HCT116 (cell line): ENCODE measurements at places on chromosomes 7 and 10. TPM values are rescaled to one million over a fixed set of nuclear protein-coding genes. Genes with fewer than 3 reads are reported as not detected.

DNA sequence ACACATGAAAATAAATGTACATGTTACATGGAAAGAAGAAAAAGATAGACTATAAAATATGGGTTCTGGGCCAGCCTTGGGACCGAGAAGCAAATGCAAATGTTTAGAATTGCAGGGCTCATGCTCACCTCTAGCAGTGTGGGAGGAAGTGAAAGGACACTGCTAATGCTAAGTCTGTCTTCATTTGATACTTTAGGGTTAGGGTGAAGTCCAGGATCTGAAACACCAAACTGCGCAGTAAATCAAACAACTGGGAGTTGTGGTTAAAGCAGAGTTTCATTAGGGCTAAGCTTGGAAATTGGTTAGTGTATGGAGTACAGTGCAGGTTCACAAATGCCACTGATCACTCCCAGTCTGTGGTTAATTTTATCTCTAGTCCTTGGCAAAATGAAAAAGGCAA lies 73.2 kb upstream of the PDK4 start:
- DNase-seq, result no peak

- DNase-seq, result peak; percentile 67
Observed at GRCh38 chr10:123995461-123996131, 97.8 kb downstream of the CHST15 start.

- DNase-seq, result no peak
Observed at GRCh38 chr7:126803990-126804389, 448.8 kb downstream of the GRM8 start.

- no peak for DNase-seq
Observed at GRCh38 chr7:40918701-40919271, 784.0 kb downstream of the SUGCT start.

DNA sequence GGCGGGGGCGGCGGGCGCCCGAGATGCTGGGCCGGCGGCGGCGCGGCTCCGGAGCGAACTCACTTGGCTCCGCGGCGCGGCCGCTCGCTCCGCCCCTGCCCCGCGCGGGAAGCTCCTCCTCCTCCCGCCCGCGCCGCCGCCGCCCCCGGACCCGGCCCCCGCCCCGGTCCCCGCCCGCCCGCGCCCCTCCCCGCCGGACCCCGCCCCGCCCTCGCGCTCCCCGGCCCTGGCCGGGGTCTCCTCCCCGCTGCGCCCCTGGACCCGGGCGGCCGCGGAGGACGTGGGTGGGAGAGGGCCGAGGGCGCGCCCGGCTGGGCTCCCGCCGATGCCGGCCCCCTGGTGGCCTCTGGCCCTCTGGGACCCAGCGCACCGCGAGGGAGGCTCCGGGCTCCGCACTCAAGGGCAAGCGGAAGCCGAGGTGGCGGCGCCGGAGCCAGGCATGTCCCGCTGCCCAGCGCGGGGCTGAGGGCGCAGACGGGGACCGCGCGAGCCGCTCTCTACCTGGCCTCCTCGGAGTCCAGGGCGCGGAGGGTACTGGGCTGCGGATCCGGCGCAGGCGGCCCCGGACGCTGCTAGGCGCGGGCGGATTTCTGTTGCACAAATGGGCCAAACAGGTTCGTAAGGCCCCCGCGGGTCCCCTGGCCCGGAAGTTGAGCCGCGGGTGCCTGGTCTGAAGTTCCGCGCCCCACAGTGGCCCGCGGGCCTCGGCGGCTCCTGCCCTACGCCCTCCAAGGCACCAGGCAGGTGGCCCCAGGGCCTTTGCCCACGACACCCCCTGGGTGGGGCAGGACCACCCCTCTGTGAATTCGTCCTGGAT lies at the start of gene TCERG1L:
TCERG1L (minus strand) TSS at position 61 of the 817 bp plus-strand sequence. CDS start 86 bp downstream, outside the sequence.
- no peak for DNase-seq

Gene COL1A2
- 3.0 TPM for total RNA-seq

Gene SYNPO2L
- 0.10 TPM for total RNA-seq

Gene MYL7
- total RNA-seq, result not detected

Gene ARL3
- total RNA-seq, result 13.3 TPM

DNA sequence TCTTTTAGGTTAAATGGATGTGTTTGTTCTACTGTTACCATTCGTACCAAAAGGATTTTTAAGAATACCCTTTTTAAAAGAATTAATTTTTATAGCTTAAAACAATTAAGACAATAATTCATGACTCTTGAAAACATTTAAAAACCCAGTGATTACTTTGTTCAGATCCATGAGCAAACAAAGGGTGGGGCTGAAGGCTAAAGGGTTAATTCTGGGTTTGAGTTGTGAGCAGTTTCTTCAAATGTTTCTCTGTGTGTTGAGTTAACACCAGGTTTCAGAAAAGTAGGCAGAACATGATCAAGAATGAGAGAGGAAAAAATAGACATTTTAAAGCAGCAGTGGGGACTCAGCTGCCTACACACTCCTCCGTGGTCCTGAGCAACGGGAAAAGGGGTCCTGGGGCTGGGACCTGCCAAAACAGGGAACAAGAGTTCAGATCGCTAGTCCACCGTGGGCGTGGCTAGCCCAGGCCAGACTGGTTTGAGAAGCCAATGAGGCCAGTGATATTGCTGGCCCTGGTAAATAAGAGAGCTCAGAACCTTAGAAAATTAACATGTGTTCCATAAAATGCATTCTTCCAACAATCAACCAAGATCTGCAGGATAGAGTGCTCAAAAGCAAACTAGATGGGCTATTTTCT lies 14.9 kb upstream of the EZH2 start:
- no peak for DNase-seq

Gene PON1
- total RNA-seq, result 0.20 TPM

DNA sequence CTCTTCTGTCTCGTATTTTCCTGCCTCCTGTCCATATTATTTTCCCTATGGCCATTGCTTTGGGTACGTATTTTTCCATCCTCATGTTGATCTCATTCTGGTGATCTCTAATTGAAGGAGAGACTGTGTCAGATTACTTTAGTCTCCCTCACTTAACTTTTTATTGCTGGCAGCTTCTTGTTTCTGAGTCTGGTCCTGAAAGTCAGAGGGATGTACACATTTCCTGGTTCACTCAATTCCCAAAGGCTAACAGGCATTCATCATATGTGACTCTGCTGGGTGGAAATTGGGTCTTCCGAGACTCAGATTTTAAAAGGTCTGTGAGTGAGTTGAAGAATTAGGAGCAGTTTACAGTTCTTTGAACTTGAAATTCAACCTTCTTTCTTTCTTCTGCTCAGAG lies 10.9 kb downstream of the UMAD1 start:
- DNase-seq, result no peak

DNA sequence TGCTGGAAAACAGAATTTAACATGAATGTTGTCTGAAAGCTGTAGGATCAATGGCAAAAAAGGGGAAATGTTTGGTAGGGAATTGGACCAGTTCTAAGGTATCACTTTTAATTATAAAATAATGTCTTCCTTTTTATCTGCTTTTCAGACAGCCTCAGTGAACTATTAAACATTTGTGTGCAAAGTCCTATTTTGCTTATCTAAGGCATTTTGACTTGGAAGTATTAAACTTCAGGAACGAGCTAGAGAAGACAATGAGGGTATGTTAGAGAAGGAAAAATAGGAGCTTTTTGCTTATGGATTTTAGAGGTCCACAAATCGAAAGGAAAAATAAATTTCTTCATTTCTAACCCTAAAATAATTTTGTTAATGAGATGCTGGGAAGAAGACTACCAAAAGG lies 63.3 kb downstream of the PODXL start:
- DNase-seq, result no peak

- DNase-seq, result no peak
Observed at GRCh38 chr7:105353752-105354328, 34.9 kb downstream of the SRPK2 start.

GRCh38 chr10:78563314-78563713 lies 505.5 kb upstream of the ZMIZ1 start:
- no peak for DNase-seq

DNA sequence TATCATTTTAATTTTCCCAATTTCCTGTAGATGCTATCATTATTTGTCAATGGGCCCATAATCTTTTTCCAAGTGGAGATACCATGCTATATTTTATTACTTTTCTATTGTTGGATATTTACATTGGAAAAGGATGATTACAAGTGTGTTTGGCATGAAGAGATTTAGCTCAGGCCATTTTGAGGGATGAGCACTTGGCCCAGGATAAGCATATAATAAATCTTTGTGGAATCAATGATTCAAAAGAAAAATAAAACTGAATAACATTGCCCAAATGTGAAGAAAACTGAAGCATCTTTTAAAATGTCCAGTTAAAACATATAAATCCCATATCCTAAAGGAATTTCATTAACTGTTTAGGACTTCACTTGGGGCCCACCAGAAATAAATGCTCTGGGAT lies 260.9 kb upstream of the BMPER start:
- no peak for DNase-seq

- no peak for DNase-seq
Observed at GRCh38 chr7:108461840-108462239, 5.6 kb upstream of the NRCAM start.

DNA sequence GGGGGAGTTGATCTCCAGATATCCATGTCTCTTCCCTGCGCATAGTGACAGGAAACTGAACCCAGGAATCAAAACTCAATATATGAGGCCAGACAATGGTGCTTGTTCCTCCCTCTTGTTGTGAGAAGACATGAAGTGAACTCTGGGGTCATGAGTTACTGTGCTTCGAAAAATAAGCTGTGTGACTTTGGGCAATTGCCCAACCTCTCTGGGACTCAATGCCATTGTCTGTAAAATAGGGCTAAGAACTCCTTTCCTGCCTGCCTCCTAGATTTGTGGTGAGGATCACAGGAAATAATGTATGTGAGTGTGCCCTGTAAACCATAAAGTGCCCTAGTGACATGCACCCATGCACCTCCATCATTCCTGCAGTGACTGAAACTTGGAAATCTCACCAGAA lies 48.4 kb downstream of the SYPL1 start:
- no peak for DNase-seq

GRCh38 chr7:4832711-4833110 lies 29.1 kb downstream of the PAPOLB start:
- DNase-seq, result no peak

DNA sequence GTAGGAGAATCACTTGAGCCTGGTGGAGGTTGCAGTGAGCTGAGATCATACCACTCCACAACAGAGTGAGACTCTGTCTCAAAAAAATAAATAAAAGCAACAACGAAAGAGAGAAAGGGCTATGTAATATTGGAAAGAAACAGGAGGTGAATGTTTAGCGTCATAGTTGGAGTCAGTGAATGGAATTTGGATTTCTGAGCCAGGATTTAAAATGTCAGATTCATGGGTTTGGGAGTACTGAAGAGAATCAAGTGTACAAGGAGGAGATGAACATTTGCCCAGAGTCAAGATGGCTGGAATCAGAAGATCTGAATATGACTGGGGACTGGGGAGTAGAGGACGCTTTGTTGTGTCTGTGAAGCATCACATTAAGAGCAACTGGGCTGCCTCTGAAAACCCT lies 366.4 kb downstream of the GALNT17 start:
- DNase-seq, result no peak

DNA sequence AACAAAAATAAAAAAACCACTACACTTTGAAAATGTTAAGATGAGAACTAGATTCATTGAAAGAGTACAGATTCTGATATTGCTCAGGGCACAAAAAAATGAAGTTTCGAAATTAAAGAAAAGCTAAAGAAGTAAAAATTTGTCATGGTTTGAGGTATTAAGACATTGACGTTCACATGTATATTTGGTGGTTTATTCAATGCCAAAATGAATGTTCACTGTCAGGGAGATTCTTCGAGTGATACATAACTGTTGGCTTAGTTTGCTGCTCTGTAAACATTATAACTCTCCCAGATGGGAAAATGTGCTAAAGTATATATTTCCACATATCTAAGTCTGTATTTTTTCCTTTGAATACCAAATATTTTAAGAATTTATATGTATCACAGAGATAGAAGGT lies 345.0 kb downstream of the SEMA3D start:
- DNase-seq, result no peak

DNA sequence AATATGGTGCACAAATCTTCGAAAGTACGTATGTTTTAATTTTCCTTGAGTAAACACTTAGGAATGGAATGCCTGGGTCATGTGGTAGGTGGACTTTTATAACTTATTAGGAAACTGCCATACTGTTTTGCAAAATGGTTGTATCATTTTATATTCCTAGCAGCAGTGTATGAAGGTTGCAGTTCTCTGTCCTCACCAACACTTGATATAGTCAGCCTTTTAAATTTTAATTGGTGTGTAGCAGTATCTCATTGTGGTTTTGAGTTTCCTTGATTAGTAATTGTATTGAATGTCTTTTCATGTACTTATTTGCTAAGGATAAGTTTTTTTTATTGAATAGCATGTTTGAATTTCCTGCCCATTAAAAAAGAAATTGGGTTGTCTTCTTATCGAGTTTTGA lies 926 bp upstream of the PCBD1 start:
- no peak for DNase-seq

Gene CRPPA
- total RNA-seq, result 1.6 TPM

GRCh38 chr7:107228291-107228690 lies 59.5 kb downstream of the HBP1 start:
- no peak for DNase-seq

- DNase-seq, result no peak
Observed at GRCh38 chr10:132634947-132635271, 97.3 kb downstream of the INPP5A start.

DNA sequence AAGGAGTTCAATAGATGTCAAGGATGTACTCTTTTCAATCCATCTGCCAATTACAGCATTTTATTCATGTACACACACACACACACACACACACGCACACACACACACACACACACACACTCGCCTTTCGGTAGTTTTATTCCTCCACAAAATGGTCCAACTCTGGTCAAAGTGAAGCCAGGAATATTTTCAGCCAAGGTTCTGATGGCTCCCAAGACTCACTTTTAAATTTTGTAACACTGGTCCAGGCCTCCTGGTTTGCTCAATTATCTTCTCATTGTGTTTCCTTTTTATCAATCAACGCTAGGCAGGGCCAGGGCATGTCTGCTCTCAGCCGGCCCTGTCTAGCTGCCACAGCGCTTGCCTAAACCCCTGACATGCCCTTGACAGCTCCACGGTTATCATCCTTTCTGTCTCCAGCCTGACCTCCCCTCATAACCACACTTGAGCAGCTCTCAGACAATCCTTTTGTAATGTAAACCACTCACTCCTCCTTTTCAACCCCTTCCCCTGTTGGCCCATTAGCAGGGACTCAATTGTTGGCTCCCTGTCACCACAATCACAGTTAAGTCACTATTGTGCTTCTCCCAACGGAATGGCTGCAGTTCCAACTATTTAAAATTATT lies 115.1 kb downstream of the ICA1 start:
- no peak for DNase-seq

Gene SNX10
- 26.9 TPM for total RNA-seq
